ENCODE measurements at places on chromosomes 3 and 15.

GRCh38 chr3:14412831-14413380, 10.5 kb downstream of the SLC6A6 start:
- DNase-seq = no peak

- DNase-seq = no peak
Measured at GRCh38 chr3:136186344-136186743, 9.8 kb downstream of the MSL2 start.

DNA sequence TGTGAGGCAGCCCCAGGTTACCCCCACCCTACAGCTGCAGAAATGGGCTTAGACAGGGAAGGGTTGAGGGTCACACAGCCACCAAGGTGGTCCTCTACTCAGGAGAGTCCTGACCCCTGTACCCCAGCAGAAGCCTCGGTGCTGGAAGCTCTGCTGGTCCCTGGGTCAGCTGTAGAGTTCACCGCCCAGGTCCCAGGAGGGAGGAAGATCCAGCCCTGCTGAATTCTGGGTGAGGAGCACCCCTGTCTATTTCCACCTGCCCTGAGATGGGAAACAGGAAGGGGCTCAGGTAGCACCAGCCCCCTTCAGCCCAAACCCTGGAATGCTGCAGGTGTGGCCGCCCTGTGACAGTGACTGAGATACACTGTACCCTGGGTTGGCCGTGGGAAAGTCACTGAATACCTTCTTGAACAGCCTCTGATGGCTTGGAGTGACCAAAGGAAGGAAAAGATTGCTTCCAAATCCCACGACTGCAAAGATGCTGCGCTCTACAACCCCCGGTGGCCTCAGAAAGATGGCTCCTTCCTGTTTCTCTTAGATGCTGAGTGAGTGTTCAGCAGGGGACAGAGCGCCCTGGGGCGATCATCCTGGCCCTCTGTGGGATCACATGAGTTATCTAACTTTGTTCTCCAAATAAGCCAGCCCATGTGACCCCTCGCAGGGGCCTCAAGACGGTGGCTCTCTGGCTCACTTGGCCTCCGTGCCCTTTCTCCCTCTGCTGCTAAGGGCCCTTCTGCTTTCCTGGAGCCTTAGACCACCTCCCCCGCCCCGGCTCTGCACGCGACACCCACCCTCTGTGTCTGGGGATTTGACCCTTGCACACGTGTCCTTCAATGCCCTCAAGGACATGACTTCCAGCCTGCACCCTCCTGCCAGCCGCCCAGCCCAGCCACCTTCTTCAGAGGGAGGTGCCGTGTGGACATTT, 141.9 kb downstream of the NSMCE3 start:
- no peak for DNase-seq

DNA sequence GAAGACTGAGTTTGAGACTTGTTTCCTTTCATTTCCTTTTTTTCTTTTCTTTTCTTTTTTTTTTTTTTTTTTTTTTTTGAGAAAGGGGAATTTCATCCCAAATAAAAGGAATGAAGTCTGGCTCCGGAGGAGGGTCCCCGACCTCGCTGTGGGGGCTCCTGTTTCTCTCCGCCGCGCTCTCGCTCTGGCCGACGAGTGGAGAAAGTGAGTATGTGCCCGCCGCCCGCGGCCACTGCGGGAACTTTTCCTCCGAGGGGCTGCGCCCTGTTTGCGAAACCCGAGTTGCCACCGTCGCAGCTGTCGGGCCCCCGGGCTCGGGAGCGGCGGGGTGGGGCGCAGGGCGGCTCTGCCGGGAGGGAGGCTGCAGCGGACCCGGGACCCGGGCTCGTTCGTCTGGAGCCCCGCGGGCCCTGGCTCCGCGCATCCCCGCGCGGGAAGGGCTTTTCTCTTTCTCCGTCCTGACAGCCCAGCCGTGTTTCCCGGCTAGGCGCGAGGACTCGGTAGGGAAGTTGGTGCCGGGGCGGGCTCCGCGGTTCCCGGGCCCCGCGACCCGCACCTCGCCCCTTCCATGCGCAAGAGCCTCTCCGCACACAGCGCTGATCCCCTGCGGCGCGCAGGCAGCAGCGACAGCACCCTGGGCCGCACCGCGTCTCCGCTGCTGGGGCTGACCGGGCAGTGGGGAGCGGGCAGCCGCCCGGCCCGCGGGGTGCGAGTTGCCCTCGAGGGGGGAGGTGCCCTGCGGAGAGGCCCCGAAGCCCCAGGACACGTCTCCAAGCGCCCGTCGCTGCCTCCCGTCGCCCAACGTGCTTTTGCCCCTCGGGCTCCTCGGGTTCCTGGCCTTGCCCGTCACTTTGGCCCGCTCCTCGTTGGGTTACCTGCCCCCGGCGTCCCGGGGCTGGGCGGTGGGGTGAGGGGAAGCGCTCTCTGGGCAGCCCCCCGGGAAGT, 1.4 kb downstream of the IGF1R start:
- DNase-seq = peak; percentile 25

DNA sequence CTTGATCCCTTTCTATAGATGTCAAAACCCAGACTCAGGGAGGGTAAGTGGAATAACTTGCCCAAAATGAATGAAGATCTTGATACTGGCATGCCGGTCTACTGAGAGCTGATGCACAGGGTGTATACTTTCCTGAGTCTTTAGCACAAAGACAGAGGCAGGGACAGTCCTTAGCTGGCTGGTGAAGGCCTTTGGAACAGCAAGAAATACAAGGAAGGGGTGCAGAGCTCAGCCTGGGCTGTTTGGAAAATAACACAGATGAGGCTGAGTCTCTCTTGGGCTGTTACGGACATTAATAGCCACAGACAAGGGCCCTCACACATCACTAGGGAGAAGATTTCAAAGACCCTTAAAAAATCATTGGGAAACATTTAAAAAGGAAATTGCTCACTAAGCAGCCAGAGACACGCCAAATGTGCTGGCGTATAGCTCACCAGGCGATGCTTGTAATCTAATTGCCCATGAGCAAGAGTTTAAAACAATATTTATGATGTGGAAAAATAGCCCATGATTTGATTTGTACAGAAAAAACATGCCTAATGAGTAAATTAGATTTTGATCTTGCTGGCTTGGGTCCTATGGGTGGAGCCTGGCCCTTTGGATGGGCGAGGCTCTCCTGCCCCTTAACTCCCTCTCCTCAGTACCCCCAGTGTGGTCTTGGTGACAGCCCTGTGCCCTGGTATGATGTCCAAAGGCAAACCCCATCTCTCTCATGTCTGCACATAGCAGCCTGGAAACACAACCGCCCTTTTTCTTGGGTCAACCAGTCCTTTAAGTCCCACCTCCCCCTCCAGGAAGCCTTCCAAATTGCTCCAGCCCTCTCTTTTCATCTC, 81.8 kb upstream of the MRPS22 start:
- no peak for DNase-seq

DNA sequence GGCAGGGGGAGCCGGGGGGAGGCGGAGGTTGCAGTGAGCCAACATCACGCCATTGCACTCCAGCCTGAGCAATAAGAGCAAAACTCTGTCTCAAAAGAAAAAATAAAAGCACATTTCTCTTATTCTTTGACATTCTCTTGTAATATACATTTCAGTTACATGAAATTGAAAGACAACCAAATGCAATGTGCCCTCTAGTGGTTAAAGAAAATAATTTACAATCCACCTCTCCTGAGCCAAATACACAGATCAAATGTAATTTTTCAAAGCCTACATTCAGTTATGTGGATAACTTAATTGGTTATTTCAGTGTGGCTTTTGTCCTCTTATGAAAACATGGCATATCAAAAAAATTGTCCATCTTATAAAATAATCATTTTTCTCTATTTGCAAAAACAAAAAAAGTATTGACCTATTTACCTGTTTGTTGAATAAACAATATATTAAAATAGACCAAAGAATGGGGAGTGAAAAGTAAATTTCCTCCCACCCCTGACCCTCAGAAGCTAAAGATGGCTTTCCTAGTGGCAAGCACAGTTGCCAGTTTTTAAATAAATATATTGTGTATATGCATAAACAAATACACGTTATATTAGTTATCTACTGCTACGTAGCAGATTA, 14.2 kb upstream of the U2SURP start:
- DNase-seq = peak; percentile 41

- no peak for DNase-seq
Measured at GRCh38 chr15:86316216-86316615, 236.5 kb downstream of the AGBL1 start.

DNA sequence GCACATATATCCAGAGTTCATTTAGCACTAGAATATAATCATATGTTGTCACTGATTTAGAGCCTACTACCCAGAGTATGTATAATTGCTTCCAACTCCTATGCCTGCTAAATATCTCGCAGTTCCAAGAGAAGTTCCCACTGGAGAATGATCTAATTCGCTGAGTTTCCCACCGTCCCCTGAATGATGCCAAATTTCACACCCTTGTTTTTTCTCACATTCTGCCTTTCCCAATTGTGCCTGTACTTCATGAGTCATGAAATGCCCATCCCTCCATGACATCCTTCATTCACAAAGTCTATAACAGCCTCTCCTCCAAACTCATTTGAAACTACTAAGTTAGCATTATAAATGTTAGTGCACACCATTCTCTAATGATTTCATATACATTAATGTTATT, 177.2 kb downstream of the CBLB start:
- DNase-seq = no peak

DNA sequence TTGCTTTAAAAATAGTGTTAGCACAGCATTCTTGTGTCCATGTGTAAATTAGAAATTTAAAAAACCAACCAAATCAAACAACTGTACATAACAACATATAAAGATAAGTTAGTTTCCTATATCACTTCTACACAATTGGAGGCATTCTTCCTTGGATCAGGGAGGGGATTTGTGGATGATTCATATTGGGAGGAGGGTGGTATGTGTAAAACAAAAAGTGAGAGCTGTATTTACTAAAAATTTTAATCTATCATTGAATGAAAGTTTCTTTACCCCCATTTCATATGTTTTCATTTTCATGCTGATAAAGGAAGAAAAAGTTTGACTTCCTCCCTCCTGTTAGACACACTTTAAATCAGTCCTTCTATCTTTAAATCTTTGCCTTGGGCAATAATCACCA, 325.0 kb downstream of the SATB1 start:
- no peak for DNase-seq

- no peak for DNase-seq
Measured at GRCh38 chr3:59142556-59142955, 92.7 kb upstream of the CFAP20DC start.

GRCh38 chr3:174440741-174441587, 418.2 kb upstream of the NAALADL2 start:
- peak; percentile 92 for DNase-seq

GRCh38 chr15:99749386-99749785, 16.1 kb upstream of the LYSMD4 start:
- DNase-seq = no peak

DNA sequence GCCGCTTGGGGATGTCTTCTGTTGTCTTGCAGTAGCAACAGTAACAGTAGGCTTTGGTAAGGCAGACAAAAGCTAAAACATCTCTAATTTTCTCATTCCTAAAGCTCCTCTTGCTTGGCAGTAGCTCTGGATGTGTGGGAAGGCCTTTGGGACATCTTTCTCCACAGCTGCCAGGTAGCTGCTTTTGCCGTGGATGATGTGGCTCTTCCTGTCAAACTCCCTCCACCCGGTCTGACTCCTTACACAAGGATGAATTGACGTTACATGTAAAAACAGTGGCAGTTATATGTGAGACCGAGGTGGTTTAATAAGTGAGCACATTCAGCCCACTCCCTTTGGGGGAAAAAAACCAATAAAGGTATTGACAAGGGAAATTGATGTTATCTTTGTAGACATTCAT, 309.1 kb downstream of the TUSC7 start:
- no peak for DNase-seq

DNA sequence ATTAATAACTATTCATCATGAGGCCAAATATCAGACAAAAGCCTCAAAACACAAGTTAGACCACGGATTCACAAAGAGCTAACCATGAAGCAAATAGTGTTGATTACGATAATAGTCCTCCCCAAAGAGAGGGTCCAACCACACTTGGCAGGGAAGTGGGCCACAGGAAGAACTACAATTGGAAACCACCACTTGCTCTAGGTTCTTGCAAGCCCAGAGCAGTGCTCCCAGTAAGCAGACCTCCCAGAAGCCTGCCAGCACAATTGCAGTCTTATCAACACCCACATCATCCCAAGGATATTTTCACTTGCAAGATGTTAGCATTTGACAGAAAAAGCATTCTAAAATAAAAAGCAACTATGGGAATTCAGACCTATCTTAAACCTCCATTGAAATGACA, 11.3 kb downstream of the SETD2 start:
- DNase-seq = no peak

DNA sequence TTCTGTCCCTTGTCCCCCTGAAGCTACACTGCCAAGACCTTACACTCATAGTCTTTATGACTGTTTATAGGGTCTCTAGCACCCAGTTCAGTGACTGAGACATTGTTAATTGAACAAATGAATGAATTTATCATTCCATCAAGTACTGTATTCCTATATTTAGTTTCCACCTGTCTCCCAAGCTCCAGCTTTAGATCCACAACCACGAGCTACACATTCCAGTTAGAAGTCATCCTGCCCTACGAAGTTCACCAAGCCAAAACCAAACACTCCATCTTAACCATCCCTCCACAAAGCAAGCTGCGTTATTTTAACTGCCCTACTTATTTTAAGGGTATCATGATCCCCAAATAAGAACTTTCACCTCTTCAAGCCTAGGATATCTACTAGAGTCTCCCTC, 31.3 kb downstream of the TNIK start:
- no peak for DNase-seq

GRCh38 chr3:55013145-55013925, 85.5 kb upstream of the LRTM1 start:
- DNase-seq = no peak

- DNase-seq = no peak
Measured at GRCh38 chr15:49815526-49815925, 194.7 kb downstream of the DTWD1 start.

DNA sequence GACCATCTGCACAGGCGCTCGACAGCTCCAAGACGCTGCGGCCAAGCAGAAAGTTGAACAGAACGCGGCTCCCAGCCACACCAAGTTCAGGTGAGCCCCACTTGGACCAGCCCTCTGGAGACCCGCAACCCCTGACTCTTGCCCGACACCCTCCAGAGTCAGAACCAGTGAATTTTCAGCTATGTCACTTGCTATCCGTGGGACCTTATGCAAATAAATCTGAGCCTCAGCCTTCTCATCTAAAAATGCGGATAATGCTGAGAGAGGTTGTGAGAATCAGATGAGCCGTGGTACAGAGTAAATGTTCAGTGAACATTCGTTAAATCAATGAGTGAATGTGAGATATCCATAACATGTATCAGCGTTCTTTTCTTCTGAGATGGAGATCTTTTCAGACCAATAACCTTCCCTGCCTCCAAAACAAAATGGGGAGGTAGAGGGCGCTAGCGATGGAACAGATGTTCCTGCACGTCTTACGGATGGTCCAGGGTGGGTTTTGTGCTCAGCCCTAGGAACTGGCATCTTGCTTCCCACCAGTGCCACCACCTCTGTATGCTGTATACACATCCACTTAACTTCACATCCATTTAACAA, 524 bp downstream of the MRPS11 start:
- DNase-seq = no peak

- no peak for DNase-seq
Measured at GRCh38 chr3:31882431-31882830, 98.6 kb downstream of the OSBPL10 start.

- no peak for DNase-seq
Measured at GRCh38 chr15:73969151-73969759, 22.8 kb downstream of the STOML1 start.

GRCh38 chr3:39637807-39638206, 170.3 kb downstream of the MOBP start:
- DNase-seq = peak; percentile 64

GRCh38 chr15:34339946-34340345, 2.4 kb upstream of the SLC12A6 start:
- DNase-seq = no peak
